ENCODE measurements at places on chromosomes 3 and 15. TPM values are rescaled to one million over a fixed set of nuclear protein-coding genes. Genes with fewer than 3 reads are reported as not detected.

The NAALADL2 gene
- 16.1 TPM for total RNA-seq

DNA sequence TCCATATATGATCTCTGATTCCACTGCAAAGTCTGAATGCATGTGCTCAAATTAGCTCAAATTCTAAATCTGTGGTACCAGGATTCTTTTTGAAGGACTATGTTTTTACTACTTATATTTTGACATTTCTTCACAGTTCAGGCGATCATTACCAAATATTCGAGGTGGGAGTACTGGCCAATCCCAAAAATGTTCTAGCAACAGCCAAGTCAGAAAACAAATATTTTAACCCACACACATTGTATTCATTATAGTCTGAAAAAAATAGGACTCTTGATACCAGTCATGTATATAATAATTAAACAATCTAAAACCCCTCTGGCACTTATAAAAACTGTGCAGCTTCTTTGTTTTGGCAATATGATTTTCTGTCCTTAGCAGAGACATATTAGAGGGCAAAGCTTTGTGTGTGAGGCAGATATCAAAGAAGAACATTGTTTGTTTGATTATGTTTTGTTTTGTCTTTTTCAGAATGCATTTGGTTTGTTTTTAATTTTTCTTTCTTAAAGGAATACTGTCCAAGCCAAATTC, 37.4 kb downstream of the FGF7 start:
- no peaks in the 10 kb centered on the region for H3K36me3 ChIP-seq
- no peak overlapping the region for H3K27ac ChIP-seq
- H3K4me1 ChIP-seq: peaks cover 15% of the 10 kb centered on the region
- peaks cover 23% of the 10 kb centered on the region for H3K27me3 ChIP-seq
- no peak overlapping the region for H3K4me3 ChIP-seq

- no peaks in the 10 kb centered on the region for H3K4me1 ChIP-seq
- no peak for DNase-seq
- H3K36me3 ChIP-seq: no peaks in the 10 kb centered on the region
- H3K4me3 ChIP-seq: no peak overlapping the region
- peaks cover 6% of the 10 kb centered on the region for H3K27me3 ChIP-seq
Measured at GRCh38 chr3:165502707-165503106, 306.5 kb upstream of the SLITRK3 start.

DNA sequence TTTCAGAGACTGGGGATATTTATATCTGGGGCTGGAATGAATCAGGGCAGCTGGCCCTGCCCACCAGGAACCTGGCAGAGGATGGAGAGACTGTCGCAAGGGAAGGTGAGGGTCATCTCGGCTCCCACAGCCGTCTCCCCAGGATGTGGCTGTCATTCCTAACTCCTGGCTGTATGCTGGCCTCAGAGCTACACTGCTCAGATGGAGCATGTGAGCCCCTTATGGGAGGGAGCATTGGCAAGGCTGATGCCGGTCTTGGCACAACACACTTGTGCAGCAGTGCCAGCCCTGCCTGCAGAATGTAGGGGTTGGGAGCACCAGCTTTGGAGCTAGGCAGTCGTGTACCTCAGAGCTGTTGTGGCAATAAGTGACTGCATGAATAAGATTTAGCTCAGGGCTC, 5.2 kb downstream of the RCCD1 start:
- no peak overlapping the region for H3K27ac ChIP-seq
- no peaks in the 10 kb centered on the region for H3K27me3 ChIP-seq
- H3K36me3 ChIP-seq: peaks cover 11% of the 10 kb centered on the region
- no peak overlapping the region for H3K4me3 ChIP-seq

The CRYGS gene
- 4.9 TPM for total RNA-seq

GRCh38 chr15:64622410-64623260, 152.8 kb downstream of the RBPMS2 start:
- no peak overlapping the region for H3K4me3 ChIP-seq
- peaks cover 18% of the 10 kb centered on the region for H3K4me1 ChIP-seq
- H3K27ac ChIP-seq: no peak overlapping the region

The PLSCR2 gene
- total RNA-seq: not detected

GRCh38 chr3:12316729-12317351, 28.0 kb downstream of the PPARG start:
- H3K36me3 ChIP-seq: no peaks in the 10 kb centered on the region
- no peak overlapping the region for H3K4me3 ChIP-seq
- DNase-seq: no peak

DNA sequence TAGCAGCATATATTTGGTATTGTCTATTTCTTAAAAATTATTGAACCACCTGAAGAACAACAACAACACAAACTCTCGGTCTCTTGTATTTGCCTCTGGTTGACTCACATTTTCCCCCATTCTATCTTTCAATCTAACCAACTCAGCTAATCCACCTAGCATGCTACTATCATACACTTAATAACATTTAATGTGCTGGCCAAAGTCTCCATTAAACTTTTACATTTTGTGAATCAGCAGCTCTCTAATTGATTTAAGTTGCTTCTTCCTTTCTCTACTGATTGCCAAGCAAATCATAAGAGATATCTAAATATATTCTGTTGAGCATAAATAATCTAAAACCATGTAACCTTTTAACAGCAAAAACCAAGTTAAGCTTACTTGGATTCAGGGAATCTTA, 631.7 kb downstream of the IGSF11 start:
- no peaks in the 10 kb centered on the region for H3K36me3 ChIP-seq
- no peak overlapping the region for H3K27ac ChIP-seq
- DNase-seq: no peak
- no peak overlapping the region for H3K4me3 ChIP-seq

DNA sequence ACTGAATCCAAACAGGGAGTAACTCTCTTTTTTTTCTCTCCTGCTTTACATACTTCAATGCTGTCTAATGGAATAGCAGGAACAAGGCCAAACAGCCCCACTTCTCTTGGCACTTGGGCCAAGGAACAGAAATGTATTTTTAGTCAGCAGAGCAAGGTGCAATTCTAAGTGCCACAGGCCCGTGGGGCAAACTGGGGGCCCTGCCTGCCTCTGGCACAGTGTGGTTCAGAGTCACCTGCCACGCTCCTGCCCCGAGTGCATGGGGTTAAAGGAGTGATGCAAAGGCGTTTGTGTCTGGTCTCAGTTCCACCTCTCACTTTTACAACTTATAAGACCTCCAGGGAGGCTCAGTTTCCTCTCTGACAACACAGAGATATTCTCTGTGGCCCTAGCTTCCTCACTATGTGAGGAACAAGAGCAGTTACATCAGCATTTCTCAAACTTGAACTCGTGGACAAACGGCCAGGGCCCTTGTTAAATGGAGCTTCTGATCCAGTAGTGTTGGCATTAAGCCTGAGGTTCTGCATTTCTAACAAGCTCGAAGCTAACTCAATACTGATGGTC, 51.3 kb downstream of the LRIG1 start:
- no peak overlapping the region for H3K4me3 ChIP-seq
- DNase-seq: no peak
- peaks cover 42% of the 10 kb centered on the region for H3K36me3 ChIP-seq
- H3K27ac ChIP-seq: no peak overlapping the region
- peaks cover 20% of the 10 kb centered on the region for H3K4me1 ChIP-seq
- H3K27me3 ChIP-seq: no peaks in the 10 kb centered on the region

All from osteocyte (in vitro differentiated cells).